Left renal pelvis (tissue), 4 donors: ENCODE measurements at places on chromosomes 3 and 15.

DNA sequence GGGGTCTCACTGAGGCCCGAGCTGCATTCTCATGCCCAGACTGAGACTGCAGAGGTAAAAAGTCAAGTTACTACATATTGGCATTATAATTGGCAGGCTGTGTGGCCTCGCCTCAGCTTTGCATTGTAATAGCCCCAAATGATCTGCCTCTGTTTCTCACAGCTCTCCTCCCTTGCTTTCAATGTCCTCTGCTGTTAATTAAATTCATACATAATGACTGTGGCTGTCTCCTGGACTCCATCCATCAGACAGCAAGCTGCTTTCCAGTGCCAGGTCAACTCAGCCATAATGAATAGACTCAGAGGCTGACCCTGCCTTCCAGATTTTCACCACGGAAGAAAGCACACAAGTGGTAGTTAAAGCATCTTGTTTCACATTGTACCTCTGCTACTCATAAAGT lies 7.6 kb upstream of the RTP4 start:
- DNase-seq, result no peak

- no peak for DNase-seq
Measured at GRCh38 chr3:110859993-110860392, 211.6 kb upstream of the NECTIN3 start.

- DNase-seq, result no peak
Measured at GRCh38 chr15:80913541-80913940, 76.1 kb downstream of the MESD start.

GRCh38 chr15:100112061-100112420 lies 229.7 kb downstream of the ADAMTS17 start:
- DNase-seq, result no peak

DNA sequence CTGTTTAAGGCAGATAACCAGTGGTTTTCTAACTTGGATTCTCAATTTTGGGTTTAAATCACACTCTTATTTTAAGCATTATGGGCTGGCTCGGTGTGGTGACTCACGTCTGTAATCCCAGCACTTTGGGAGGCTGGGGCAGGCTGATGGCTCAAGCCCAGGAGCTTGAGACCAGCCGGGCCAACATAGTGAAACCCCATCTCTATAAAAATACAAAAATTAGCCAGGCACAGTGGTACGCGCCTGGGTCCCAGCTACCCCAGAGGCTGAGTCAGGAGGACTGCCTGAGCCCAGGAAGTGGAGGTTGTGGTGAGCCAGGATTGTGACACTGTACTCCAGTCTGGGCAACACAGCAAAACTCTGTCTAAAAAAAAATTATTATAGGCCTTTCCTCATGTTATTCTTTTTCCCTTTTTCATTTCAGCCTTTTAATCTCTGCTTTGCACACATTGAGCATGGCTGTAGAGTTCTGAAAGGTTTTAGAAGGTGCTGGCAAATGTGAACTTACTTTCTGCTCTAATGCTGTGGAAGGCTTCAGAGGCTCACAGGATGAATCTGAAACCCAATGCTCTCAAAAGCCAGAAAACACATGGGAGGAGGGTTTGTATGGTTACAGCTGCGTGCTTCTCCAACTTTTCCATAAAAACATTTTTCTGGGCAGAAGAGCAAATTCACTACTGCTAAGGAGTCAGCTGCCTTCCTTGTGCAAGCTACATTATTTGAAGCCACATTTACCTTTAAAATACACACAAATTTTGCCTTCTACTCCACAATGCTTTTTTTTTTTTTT lies 32.5 kb downstream of the CHAC1 start:
- no peak for DNase-seq

DNA sequence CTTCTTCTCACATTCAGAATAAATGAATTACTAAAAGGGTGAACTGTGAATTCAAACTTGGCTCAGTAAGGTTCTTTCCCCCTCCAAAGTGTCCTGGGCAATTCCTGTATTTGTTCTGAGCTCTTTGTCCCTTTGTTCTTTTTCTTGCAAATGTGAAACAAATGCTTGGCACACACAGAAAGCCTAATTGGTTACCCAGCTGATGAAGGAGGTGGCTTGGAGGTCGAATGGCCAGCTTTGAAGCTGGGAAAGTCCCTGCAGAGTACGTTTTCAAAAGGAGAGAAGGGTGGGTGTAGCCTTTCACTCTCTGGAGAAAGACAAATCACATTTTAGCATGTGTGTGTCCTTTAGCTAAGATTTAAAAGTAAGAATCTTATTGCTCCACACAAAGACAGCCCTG lies 154.4 kb downstream of the PEX5L start:
- DNase-seq, result no peak

DNA sequence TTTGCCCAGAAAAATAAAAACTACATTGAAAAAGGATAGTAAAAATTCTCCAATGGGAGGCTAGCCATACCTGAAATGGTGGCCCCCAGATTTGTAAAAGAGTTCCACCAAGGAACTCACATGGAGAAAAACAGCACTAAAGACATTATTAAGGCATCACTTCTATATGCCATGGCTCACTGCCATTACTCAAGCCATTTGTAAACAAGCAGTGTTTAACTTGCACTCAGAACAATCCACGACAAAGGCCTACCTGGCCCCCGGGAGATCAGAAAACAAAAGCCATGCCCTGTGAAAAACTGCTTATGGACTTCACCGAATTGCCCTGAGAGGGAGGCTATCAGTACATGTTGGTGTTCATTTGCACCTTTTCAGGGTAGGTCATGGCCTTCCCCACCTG lies 19.6 kb downstream of the CCR8 start:
- no peak for DNase-seq

DNA sequence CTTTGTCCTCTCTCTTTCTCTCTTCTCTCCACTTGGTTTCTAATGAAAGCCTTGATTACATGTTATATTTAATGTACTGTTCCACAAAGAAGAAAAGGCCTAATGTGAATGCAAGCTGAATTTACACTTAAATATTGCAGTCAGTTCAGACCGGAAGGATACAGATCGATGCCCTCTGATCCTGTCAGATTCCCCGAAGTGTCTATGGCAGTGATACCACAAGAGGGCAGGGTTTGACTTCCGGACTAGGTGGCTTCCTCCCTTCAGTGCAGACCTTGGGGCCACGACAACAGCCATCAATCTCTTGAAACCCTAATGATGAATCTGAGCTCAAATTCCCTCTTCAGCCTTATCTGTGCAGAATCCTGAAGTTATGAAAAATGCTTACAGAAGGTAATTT lies 29.5 kb downstream of the AGTR1 start:
- DNase-seq, result no peak
